Stomach (tissue), 19 donors: ENCODE measurements at places on chromosomes 13 and 19. TPM values are rescaled to one million over a fixed set of nuclear protein-coding genes. Genes with fewer than 3 reads are reported as not detected.

GRCh38 chr13:44015811-44016210 lies 136.1 kb downstream of the LACC1 start:
- H3K4me3 ChIP-seq: no peak overlapping the region
- no peak for DNase-seq
- H3K27ac ChIP-seq: no peak overlapping the region
- H3K4me1 ChIP-seq: no peaks in the 10 kb centered on the region
- H3K27me3 ChIP-seq: no peaks in the 10 kb centered on the region
- H3K36me3 ChIP-seq: no peaks in the 10 kb centered on the region

DNA sequence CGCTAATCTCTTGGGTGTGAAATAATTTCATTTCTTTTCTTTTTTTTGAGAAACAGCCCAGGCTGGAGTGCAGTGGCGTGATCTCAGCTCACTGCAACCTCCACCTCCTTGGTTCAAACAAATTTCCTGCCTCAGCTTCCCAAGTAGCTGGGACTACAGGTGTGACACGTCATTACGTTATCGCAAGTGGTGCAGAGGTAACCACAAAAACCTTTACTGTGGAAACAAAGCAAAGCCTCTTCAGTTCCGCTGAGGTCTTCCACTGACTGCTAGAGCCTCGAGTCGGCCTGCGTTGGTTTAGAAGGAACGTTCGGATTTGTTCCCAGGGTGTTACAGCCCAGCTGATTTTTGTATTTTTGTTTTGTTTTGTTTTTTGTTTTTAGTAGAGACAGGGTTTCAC lies 2.0 kb upstream of the ZNF784 start:
- no peak overlapping the region for H3K27ac ChIP-seq
- peaks cover 6% of the 10 kb centered on the region for H3K4me1 ChIP-seq
- DNase-seq: no peak
- H3K36me3 ChIP-seq: peaks cover 14% of the 10 kb centered on the region

SLITRK6 gene
- total RNA-seq: 4.5 TPM

ZNF534 gene
- not detected for total RNA-seq
